Cerebellar cortex (tissue), 1 donor: ENCODE measurements at places on chromosomes 6 and 20.

- no peak for DNase-seq
Observed at GRCh38 chr6:35305117-35305516, 7.5 kb downstream of the DEF6 start.

GRCh38 chr6:143009851-143010250 is 50.8 kb upstream of the AIG1 start:
- no peak for DNase-seq

GRCh38 chr20:42894483-42894882 is 295.2 kb downstream of the PTPRT start:
- no peak for DNase-seq

DNA sequence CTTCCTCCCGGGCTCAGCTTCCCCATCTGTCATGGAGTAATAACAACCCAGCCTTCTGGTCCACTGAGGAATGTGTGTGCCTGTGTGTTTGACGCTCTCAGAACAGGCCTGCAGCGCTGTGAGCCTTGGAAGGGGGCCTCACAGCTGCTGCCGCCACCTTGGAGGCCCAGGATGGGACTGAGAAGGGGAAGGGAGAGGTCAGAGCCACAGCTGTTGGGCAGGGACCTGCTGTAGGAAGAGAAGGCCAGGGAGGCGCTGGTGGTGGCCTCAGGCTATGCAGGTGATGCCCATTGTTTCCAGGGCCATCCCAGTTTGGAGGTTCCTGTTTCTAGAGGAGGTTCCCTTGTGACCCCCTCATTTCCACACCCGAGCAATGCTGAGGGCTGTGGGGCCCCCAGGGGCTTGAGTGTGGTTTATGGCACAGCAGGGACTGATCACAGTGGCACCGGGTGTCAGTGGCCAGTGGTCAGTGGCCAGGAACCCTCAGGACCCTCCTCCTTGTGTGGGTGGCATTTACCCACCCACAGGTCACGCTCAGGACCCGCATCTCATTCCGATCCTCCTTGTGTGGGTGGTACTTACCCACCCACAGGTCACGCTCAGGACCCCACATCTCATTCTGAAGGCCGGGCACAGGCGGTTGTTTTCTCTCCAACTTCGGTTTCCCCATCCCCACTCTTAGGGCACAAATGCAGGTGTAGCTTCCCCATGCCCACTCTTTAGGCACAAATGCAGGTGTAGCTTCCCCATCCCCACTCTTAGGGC is 14.0 kb downstream of the TPD52L2 start:
- DNase-seq: no peak

GRCh38 chr6:20159781-20160540 is 52.3 kb downstream of the MBOAT1 start:
- no peak for DNase-seq

DNA sequence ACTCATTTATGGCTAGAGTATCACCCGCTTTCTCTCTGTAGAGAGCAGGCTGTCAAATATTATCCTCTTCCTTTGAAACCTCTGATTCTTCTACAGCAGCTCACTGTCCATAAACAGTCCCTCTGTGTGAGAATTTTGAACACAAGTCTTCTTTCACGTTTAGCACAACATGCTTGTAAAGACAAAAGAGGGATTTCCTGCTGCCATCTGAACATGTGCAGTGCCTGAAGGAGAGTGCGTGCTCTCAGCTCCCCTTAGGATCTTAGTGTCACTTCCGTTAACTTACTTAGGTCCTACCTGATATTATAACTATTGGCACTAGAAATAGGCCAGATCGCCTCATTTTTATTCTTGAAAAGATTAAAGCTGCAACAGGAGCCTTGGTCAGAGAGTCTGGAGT is 50.9 kb downstream of the FNDC1 start:
- no peak for DNase-seq

DNA sequence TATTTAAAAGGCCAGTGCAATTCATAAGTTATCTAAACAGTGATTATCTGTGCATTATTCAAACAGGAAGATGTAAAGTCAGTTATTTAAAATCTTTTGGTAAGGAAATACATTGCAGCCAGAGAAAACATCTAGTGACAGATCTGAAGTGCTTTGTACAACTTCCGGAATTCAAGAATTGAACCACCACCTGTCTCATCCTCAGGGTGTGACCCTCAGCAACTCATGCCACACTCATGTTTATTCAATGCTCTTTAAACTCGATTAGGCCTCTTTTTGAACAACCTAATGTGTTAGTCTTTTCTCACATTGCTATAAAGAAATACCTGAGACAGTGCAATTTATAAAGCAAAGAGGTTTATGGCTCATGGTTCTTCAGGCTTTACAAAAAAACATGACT is 62.6 kb upstream of the GGTLC1 start:
- no peak for DNase-seq

GRCh38 chr20:10637031-10637559 is 36.7 kb downstream of the JAG1 start:
- DNase-seq: no peak

- DNase-seq: no peak
Observed at GRCh38 chr6:170092826-170093225, 198.1 kb downstream of the DLL1 start.

- DNase-seq: no peak
Observed at GRCh38 chr20:53322651-53323050, 271.0 kb downstream of the ZNF217 start.

DNA sequence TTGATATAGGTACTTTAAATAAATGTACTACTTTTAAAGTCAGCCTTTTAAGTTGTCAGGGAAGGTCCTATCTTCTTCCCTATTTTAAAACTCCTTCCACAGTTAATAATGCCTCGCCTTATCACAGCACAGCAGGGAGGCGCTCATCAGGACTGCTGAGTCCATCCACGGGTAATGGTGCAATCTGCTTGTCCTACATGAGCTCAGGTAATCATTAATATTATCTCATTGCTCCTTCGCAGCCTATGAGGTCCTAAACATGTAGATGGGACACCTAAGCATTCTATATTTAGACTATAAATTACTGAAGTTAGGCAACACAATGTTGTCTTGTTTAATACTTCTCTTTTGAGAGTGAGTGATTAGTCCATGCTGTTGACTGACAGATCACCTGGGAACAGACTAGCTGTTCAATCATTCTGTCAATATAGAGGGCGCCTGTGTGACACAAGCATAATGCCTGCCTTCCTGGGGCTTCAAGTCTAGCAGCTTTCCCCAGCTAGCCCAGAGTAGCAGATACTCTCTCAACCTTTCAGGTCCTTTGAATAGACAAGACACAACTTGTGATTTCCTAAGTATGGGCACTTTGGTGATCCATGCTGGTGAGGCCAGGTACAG is 91.0 kb downstream of the FYN start:
- DNase-seq: no peak

- DNase-seq: no peak
Observed at GRCh38 chr20:44765091-44765490, 19.4 kb downstream of the KCNK15 start.

DNA sequence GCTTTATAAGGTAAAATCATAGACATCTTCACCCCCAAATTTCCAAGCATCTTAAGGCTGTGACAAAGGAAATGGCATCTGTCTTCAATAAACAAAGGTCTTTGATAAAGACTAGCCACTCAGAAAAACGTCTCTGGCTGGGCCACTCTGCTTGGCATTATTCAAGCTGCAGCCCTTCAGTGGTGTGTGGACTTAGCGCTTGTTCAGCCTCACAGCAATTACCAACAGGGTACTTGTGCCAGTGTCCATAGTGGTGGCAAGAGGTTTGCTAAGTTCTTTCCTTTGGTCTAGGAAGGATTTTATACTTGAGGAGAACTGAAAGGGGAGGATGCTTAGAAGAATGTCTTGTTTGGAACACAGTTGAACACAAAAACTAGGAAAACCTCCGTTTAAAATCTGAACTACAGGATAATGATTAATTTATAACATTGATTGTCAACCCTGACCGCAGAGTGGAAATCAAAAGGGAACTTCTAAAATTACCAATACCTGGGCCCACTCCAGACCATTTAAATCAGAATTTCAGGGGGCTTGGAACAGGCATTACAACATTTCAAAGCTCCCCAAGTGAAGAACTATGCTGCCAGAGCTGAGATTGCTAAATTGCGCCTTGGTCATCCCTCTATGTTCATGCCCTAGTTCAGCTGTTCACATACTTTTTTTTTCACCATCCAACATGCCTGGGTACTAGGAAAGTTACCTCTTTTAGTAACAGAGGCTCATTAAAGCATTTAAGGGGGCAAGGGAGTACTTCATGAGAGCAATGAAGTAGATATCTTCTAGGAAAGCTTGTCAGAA is 378.5 kb downstream of the FRK start:
- DNase-seq: no peak

DNA sequence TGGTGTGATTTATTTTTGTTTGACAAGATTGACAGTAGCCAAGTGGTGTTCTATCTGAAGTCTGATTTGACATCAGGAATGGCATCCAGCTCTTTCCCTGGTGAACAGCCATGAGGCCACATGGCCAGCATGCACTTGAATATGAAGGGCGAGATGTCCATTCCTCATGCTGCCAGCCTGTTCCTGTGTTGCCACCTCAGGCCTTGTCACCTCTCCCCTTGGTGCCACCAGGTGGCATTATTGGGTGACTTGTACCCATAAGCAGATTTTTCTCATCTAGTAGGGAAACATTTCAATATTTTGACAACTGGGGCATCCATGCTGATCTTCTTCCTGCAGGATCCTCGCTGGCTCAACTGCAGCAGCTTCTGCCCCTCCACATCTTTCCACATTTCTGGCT is 199.1 kb downstream of the ERMARD start:
- DNase-seq: peak; percentile 48

DNA sequence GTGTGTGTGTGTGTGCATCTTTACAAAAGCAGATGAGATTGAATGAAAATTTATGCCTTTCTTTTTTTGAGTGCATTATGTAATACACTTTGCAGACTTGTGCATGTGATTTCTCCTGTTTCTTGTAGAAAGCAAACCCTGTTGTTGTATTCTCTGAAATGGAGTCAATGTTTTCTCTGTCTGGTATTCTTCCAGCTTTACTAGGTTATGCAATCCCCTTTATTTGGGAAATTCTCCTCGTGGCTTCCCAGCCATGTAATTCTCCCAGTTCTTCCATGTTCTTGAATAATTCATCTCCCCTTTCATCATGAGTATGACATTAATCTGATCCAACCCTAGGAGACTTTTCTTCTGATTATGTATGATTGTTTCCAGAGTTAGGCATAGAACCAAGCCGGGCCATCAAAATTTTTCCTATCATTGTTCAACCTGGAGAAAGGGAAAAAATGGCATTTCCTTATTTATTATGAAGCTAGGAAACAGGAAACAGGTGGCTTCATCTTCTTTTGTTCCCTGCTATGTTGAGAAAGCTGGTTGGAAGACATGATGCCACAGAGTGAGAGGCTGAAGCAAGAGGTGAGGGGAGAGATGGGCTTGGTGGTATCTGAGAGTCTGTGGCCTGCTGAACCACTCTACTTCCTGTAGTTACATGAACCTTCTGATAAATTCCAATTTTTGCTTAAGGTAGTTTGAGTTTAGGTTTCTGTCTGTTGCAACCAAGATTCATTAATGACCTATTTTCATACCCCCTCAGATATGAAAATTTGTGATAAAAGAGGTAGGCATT is 68.8 kb downstream of the PRL start:
- no peak for DNase-seq

- DNase-seq: no peak
Observed at GRCh38 chr20:33188421-33188820, 20.5 kb downstream of the BPIFA2 start.

- DNase-seq: no peak
Observed at GRCh38 chr6:106192824-106193223, 106.7 kb downstream of the PRDM1 start.
